Stromal cell of bone marrow (primary cell): ENCODE measurements at places on chromosomes 6 and 20.

DNA sequence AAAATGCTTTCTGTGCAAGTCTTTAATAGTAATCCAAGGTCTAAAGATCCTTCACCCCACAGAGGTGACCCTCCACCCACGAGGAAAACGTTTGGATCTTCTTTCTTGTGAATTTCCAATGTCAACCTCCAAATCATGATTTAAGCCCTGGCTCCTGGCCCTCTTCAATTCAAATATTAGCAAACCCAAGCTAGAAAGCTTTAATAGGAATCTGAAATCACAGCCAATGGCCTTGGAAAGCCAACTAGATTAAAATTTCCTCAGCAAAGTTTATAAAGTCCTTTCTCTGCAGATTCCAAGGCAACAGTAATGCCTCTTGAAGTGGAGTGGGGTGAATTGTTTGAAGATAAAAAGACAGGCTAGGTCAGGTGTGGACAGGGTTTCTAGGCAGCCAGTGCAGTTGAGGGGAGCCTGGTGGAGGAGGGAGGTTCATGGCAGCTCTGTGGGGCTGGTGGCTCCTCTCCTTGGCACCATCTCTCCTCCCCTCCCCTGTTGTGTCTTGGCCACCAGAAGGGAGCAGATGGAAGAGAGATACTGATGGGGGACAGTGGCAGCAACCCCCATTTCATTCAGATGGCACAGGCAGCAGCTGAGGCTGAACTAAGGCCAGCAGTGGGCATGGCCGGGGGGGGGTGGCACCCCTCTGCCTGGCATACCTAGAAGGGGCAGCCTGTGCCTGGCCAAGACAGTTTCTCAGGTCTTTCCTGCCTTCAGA lies 12.0 kb upstream of the UQCC2 start:
- DNase-seq = no peak

GRCh38 chr6:22656706-22657351 lies 87.5 kb downstream of the HDGFL1 start:
- DNase-seq = no peak

DNA sequence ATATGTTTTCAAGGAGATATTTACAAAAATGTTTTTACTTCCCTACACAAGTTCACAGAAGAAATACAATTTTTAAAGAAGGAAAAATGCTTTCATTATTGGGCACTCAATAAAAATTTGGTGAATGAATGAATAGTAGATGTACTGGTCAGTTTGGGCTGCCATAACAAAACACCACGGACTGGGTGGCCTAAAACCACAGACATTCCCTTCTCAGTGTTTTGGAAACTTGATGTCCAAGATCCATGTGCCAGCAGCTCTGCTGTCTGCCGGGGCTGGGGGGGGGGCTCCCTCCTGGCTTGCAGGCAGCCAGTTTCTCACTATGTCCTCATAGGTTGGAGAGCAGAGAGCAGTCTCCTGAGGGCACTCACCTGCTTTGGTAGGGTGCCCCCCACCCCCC lies 62.0 kb downstream of the FAM120B start:
- DNase-seq = no peak

DNA sequence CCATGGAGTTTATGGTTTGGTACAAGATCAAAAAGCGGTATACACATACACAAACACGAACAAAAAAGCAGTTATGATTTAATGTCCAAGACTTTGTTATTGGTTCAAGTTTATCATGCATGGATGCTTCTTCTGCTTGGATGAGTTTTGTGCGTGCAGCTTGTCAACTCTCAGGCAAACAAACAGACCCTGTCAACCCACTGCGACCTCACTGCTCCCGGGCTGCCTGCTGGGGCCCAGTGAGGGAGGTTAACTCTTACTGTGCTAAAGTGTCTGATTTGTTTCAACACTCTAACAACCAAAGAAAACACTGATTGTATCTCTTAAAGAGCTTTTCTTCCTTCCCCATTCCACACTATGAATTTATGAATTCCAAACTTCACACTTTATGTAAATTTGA lies 26.8 kb upstream of the DDR1 start:
- DNase-seq = no peak

GRCh38 chr6:157034436-157035230 lies 257.5 kb downstream of the ARID1B start:
- DNase-seq = no peak

DNA sequence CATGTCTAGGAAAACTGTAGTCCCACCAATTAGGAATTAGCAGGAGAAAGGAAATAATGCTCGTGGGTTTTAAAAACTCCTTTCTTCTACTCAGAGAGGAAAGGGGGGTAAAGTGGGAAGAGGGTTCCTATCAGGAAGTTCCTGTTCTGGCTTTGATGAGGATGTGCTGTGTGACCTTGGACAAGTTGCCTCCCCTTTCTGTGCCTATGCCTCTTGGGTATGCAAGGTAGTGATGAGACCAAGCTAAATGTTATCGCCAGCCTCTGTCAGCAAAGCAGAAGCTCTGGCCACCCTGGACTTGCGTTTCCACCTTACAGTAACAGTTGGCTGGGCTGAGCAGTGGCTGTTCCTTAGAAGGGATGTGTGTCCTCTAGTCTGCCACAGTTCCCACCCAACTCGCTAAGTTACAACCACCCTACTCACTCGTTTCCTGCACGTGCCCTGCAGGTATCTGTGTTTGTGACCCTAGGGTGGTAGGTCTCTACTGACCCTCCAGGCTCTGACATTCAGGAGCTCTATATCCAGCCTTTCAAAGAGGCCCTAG lies 110.0 kb downstream of the PREX1 start:
- no peak for DNase-seq

DNA sequence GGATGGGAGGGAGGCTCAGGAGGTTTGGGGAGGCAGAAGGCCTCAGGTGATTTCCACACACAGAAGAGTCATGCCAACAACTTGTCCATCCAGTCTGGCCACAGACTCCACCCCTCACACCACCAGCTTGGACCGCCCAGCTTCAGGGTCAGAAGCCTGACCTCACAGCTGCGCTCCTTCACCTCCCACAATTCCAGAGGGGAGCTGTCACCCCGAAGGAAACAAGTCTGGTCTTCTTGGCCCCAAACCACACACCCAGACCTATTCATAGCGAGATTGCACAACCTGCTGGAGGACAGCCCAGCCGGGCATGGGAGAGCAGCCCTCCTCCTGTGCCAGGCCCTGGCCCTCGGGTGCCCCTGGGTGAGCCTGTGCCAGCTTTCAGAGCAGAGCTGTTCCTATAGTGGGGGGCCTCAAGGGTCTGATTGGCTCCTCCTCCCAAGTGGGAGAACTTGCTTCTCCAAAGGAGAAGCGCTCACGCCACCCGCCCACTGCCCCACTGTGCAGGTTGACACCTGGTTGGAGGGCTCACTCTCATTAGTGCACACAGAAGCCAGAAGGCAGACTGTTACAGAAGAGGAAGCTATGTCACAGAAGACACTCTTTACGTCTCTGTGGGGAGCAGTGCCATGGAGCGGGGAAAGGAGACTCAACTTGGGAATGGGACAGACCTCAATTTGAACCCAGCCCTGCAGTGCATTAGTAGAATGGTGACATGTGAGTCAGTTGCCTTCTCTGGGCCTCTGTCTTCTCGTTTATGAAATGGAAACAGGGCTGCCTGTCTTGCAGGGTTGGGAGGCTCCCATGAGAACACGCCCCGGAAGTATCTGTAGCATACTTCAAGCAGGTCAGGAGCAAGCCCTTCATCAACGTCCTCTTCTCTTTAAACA lies 128.8 kb downstream of the FOXO3 start:
- peak; percentile 48 for DNase-seq
